ENCODE measurements at places on chromosomes 4 and X.

- no peak for DNase-seq
These were observed 5.1 kb downstream of the BGN start for GRCh38 chrX:153499876-153500275.

DNA sequence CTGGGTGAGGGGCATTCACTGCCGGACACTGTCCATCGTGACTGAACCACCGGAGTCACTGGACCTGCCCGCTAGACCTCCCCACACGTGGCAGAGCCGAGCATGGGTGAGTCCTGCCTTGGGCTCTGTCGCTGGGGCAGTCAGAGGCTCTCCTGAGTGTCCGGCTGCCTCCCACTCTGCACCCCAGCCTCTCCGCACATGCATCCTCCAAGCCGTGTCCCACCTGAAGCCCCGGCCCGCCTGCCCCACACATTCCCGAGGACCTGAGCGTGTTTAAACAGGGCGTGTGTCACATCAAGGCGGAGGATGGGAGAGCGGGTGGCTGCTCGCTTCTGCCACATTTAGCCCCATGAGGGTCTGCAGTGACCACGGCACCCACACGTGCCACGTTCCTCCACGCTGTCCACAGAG lies 4.7 kb downstream of the CPLX1 start:
- no peak for DNase-seq

GRCh38 chr4:149914119-149915115 lies 98.8 kb upstream of the IQCM start:
- no peak for DNase-seq

DNA sequence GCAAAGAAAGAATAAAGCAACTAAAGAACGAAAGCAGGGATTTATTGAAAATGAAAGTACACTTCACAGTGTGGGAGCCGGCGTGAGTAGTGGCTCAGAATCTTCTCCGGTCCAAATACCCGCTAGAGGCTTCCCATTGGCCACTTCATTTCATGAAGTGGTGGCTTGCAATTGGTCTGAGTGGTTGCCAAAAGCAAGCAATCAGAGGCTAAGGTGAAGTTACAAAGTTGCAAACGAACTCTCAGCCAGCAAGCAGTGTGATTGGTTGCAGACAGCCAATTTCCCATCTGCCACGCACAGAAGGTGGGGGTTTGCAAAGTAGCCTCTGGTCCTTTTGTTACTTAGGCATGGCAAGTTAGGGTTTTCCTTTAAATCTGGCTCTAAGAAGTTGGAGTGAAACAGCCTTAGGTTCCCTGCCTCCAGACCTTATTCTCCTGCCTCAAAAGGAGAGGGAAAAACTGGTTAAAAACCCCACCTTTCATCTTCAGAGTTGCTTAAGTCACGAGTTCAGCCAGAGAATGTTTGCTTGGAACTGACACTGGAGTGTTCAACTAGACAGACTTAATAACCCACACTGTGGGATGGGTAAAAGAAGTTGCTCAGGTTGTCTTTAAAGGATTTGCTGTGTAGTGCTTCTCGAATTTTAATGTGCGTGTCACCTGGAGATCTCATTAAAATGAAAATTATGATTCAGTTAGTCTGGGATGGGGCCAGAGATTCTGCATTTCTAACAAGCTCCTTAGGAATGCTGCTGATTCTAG lies 6.9 kb upstream of the CLOCK start:
- DNase-seq = no peak

DNA sequence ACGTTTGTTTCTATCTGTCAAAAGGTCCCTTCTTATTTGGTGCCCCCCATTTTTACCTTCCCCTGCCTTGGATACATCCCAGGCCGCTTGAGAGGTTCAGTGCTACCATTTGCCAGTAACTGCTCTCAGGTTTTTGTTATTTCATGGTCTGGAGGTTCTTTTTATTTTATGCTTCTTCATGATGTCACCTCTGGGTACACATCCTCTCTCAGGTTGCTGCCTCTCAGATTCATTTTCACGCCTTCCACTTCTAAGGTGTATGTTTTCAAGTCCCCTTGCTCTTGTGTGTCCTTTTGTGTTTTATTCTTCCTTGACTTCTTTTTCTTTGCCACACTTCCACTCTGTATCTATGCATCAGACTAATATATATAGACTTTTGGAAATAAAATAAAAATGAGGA lies 640.1 kb upstream of the AADAT start:
- DNase-seq = no peak

- no peak for DNase-seq
These were observed 67.3 kb upstream of the HHIP start for GRCh38 chr4:144578681-144579080.

DNA sequence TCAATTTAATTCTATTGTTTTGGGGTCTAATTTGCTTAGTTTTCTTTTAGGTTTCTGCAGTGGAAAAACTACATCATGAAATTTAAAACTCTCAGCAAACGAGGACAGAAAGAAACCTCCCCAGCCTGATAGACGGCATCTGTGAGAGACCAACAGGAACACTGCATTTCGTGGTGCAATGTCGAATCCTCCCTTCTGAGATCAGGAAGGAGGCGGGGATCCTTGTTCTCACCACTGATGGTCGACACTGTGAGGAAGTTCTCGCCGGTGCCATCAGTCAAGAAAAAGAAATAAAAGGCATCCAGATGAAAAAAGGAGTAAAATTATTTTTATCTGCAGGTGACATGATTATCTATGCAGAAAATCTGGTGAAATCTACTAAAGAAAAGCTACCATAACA lies 16.5 kb downstream of the GAK start:
- no peak for DNase-seq

- no peak for DNase-seq
These were observed 10.0 kb downstream of the SH3BP2 start for GRCh38 chr4:2802618-2803531.

- DNase-seq = no peak
These were observed 378.9 kb downstream of the PPP1R2C start for GRCh38 chrX:42398967-42399631.

DNA sequence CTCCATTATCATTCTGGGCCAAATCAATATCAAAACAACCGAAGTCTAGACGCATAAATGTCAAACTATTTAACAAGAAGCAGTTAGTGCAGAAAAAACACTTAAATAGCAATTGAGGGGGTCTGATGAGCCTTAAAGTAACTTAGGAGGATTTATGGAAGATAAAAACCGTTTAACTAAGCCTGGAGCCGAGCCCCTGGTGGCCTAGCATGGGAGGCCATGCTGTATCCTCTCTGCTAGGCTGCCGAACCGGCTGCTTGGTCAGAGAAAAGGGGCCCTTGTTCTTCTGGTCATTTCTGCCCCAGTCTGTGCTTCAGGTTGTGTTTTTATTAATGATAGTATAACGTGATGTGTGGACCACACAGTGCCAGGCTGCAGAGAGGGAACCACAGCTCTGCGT lies 72.4 kb downstream of the CPZ start:
- DNase-seq = no peak

DNA sequence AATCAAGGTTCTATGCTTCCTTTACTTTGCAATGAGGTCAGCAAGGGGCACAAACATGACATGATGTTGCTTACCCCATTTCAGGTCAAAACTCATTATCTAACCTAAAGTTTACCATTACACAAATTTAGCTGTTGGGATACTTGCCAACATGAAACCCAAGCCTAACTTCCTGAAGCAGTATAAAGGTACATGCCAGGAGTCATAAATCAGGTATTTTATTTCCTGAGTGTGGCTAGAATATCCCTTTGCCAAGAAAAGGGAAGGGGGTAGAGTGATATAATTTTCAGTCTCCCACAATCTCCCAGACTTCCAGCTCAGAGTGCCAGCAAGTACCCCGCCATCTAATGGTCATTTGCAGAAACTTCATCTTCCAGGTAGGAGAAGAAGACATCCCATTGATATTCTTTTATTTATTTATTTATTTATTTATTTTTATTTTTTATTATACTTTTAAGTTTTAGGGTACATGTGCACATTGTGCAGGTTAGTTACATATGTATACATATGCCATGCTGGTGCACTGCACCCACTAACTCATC lies 136.6 kb downstream of the NEXMIF start:
- DNase-seq = no peak

DNA sequence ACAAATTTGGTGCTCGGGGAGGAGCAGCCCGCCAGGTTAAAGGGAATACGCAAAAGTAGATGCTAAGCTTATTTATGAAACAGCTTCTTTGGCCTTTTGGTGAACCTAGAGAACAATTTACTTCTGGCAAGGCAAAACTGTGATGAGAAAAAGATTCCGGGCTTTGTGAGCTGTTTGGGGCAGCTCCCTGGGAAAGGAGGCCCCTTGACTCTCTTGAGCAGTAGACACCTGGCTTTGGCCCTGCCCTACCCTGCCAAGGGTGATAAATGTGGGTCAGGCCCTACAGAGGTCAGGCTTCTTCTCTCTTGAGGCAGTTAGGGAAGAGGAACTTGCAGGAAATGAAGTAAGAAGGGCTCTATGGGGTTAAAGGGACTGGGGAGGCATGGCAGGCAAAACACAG lies 509.6 kb downstream of the MID1IP1 start:
- no peak for DNase-seq

DNA sequence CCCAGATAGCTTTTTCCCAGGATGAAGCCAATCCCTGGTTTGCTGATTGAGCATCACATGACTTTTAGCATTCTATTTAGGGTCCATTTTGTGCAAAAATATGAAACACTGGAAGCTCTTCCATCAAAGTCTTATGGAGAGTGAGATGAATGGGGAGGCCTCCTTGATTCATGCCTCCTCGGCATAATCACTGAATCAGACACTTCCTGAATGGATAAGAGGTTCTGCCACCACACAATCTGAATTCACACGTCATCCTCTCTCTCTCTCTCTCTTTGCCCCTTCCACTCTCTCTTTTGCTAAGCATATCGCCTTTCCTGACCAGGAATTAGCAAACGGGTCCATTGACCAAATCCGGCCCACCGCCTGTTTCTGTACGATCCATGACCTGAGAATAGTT lies 68.7 kb downstream of the CRMP1 start:
- no peak for DNase-seq

- no peak for DNase-seq
These were observed 101.5 kb downstream of the SORBS2 start for GRCh38 chr4:185710487-185710995.

- no peak for DNase-seq
These were observed 260.6 kb downstream of the EVC2 start for GRCh38 chr4:5447755-5448154.

DNA sequence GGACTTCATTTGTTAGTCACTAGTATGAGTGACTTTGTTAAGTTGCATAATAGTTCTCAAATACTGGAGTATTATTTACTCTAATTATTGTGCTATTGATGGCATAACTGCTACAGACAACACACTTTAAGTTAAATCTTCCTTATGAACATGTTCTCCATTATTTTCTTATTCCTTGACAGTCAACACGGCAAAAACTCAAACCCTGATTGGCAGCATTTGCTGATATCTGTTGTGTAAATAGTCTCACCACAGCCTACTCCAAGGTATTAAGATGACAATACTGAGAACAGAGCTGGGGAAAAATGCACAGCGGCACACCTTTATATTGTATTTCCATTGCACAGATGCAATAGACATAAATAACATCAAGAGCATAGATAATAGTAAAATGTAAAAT lies 568.0 kb upstream of the AADAT start:
- DNase-seq = no peak

DNA sequence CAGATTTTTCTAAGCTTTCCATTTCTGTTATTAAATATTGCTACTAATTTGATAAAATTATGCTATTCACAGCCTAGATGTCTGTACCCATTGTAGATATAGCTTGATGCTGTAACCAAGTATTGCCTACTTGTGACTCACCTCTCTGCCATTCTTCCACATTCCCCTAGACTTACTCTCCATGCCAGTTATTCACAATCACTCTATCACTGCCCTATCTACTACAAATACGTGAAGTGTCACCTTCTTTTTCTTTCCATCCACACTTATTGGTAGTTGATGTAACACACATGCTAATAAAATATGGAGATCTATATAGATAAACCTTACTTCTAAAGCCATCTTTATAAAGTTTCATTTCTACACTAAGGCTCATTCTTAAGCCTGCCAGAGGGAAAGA lies 179.4 kb upstream of the PACRGL start:
- DNase-seq = no peak

- no peak for DNase-seq
These were observed 1448.9 kb upstream of the TENM3 start for GRCh38 chr4:180794333-180794732.

GRCh38 chr4:19293781-19294180 lies 957.9 kb upstream of the SLIT2 start:
- no peak for DNase-seq

- DNase-seq = no peak
These were observed 446.9 kb downstream of the GRXCR1 start for GRCh38 chr4:43339435-43339834.

DNA sequence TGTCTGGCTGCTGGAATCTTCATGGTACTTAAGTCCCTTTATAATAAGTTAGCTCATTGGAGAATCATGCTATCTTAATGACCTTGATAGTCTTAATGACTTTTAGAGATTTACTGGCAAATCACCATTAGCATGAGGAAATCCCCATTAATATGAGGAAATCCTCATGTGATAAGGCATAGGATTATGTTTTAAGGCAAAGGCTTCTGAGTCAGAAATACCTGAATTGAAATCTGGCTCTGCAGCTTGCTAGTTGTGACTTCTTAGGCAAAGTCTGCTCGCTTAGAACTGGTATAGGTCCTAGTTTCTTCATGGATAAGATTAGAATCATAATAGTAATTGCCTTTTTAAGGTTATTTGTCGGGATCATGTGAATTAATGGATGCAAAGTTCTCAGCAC lies 190.2 kb upstream of the BANK1 start:
- DNase-seq = no peak

- no peak for DNase-seq
These were observed 207.6 kb downstream of the THOC2 start for GRCh38 chrX:123525123-123525725.

DNA sequence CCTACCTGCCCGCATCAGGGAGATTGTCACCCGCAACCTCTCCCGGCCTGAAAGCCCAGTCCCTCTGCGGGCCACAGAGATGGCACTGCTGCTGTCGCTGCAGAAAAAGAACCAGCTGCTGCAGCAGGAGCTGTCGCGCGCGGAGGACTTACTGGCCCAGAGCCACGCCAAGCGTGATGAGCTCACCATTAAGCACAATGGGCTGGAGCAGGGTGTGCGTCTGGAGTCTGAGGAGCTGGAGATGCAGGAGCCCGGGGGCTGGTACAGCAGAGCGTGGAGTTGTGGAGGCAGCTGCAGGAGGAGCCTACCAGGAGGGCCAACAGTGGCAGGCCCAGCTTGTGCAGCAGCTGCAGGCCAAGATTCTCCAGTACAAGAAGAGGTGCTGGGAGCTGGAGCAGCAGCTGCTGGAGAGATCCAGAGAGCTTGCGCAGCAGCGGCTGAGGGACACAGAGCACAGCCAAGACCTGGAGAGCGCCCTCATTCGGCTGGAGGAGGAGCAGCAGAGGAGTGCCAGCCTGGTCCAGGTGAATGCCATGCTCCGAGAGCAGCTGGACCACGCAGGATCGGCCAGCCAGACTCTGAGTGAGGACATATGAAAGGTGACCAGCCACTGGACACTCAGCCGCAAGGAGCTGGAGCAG lies 11.3 kb downstream of the SMIM10L2A start:
- DNase-seq = no peak

All from stimulated activated CD4-positive, alpha-beta T cell treated with anti-CD3 and anti-CD28 coated beads, Interleukin-4, amount 100 ng/mL, for 4 hours (primary cell).